ENCODE measurements at places on chromosomes 5 and 9. TPM values are rescaled to one million over a fixed set of nuclear protein-coding genes. Genes with fewer than 3 reads are reported as not detected.

GRCh38 chr5:171351536-171352073, 36.0 kb upstream of the NPM1 start:
- no peak for DNase-seq

The PCDHA9 gene
- total RNA-seq, result not detected

GRCh38 chr5:149995385-149996204, 4.9 kb downstream of the TIGD6 start:
- DNase-seq, result no peak

The KIAA0825 gene
- 2.3 TPM for total RNA-seq

DNA sequence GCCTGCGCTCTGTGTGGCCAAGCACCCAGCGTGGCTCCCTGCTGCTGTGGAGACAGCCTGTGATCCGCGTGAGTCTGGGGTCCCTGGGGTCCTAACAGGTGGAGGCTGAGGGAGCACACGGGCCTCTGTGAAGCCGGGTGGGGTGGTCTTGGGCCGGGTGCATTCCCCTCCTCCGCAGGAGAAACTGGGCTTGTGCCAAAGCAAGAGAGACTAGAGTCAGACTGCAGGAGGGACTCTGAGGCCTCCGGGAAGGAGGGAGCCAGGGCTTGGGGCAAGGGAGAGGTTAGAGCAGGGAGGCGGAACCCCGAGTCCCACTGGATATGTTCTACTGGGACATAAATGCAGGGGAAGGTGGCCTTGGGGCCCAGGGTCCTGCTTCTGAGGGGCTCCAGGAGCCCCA, 10.5 kb downstream of the DNLZ start:
- DNase-seq, result no peak

The TCF7 gene
- total RNA-seq, result 1.5 TPM

The ADRB2 gene
- total RNA-seq, result 1.2 TPM

DNA sequence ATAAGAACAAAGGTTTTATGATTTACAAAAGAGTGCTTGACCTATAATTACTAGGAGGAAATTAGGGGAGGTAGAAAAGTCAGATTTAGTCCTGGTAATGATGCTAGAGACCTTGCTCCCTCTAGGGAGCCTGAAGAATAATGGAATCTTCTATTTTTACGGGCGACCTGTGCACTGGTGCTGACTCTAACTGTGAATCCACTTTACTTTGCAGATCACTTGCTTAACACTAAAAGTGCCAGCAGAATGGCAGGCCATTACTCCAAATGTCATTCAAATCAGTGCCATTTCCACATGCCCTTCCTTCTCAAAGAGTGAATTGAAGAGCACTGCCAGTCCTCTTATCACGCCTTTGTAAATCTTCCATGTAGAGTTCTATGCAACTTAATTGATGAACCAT, 359.4 kb upstream of the ARRDC3 start:
- DNase-seq, result no peak

The IL7R gene
- total RNA-seq, result 10.6 TPM

DNA sequence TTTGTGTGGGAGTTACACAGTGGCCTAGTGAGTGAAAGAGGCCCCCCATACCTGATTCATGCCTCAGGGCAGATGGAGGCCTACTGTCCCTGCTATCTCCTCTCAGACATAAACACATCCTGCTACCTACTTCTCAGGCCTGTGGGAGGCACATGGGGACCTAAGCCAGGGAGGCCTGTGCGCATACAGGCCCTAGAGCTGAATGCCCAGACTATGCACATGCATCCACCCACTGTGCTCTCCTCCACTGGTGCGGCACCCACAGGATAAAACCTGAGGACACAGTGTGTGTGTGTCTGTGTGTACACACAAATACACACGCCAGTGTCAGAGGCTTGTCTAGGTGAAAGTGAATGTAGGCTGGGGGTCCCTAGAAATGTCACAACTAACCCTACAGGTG, 1.4 kb downstream of the PAX5 start:
- no peak for DNase-seq

DNA sequence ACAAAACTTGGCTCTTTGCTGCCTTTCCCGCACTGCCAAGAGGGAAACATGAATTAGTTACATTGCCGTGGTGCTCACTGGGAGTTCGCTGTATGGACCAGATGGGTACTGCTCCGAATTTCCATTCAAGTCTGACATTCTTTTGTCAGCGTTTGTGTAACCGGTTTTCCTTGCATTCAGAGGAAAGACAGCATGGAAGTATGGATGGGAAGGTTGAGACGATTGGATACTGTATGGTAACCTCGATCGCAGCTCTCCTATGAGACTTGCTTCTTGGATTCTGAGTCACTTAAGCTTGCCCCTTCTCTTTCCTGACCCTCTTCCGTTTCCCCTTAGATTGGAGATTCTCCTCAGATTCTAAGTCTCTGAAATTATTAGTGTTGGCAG, 625 bp upstream of the UBLCP1 start:
- DNase-seq, result no peak

GRCh38 chr5:76859591-76860247, 9.9 kb downstream of the S100Z start:
- no peak for DNase-seq

GRCh38 chr5:76062502-76063041, 20.6 kb upstream of the SV2C start:
- peak; percentile 51 for DNase-seq

The PCA3 gene
- total RNA-seq, result not detected

DNA sequence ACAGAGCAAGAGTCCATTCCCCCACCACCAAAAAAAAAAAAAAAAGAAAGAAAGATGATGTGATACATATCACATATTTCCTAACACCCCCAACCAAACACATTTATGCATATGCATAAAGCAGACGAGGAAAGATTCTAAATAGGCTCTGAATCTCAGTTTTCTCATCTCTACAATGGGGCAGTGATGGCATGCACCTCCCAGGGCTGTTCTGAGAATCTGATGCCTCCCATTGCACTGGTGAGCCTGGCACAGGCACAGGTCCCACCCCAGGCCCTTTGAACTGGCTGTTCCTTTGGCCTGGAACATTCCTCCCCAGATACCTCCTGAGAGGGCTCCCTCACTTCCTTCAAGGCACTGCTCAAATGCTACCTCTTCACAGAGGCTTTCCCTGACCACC, 116.5 kb downstream of the C9orf50 start:
- no peak for DNase-seq

The GMCL2 gene
- not detected for total RNA-seq

- no peak for DNase-seq
Observed at GRCh38 chr9:94665613-94666012, 26.3 kb upstream of the FBP1 start.

DNA sequence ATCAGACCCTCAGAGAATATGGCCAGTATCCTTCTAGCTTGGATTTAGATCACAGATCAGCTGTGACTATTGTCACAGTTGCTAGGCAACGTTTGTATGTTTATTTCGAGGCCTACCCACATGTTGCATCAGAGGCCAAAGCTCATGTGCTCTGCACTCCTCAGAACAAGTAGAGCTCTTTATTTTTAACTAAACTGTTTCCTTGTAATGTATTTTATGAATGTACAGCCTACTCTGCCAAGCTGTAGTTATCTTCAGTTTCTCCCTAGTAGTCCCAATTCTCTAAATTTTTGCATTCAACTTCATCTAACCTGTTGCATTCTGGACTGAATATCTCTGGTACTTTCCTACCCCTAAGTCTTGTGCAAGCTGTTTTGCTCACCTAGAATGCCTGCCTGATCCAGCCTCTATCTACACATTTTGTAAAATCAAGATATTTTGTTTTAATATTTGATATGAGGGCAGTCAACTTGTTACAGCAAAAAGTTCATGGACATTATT, 52.8 kb downstream of the CAST start:
- peak; percentile 73 for DNase-seq

The ARHGEF39 gene
- total RNA-seq, result 16.9 TPM

The IFNA17 gene
- total RNA-seq, result not detected

The SLC45A2 gene
- total RNA-seq, result not detected

DNA sequence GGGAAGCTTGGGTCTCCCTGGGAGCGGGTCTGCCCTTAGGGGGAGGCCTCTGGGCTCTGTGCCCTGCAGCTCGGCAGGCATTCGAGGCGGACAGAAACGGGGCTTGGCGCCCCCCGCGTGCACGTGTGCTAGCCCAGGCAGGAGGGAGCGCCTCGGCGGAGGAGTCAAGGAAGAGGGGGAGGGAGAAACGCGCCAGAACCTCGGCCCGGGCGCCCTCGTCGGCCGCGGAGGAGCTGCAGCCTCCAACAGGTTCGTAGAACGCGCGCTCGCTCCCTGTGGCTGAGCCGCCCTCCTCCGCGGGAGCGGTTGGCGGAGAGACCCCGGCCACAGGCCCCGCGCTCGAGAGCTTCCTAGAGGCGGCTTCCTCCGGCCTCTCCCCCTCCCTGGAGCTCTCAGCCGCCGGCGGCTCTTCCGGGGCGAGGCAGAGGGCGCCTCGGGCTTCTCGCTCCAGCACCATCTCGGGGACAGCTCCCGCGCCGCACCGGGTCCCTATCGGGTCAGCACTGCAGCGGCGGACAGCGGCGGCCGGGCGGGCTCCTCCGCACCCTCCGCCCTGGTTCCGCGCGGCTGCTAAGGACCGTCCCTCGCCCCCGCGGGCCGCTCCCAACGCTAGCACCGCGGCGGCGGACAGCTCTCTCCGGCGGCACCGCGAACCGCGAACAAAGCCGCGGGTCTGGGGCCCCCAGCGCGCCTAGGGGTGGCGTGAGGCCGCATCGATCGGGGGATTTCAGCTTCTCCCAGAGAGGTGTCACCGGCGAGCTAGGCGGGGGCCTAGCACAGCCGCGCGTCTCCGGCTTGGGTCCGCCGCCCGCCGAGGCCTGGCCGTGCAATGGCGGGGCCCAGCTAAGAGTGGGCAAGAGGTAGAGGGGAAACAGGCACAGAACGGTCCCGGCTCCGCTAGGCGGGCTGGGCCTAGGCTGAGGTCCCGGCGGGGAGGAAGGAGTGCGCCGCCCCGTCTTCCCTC, 74.6 kb upstream of the CPLX2 start:
- peak; percentile 84 for DNase-seq

DNA sequence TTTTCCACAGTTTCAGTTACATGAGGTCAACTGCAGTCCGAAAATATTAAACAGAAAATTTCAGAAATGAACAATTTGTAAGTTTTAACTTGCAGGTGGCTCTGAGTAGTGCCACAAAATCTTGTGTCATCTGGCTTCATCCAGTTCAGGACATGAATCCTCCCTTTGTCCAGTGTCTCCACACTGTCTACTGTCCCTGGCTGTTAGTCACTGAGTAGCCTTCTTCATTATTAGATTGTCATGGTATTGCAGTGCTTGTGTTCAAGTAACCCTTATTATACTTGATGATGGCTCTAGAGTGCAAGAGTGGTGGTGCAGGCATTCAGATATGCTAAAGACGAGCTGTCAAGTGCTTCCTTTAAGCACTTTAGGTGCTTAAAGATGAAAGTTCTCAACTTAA, 65.3 kb downstream of the CFAP95 start:
- DNase-seq, result no peak

GRCh38 chr5:31196309-31196708, 2.8 kb downstream of the CDH6 start:
- peak; percentile 88 for DNase-seq

The SMIM33 gene
- total RNA-seq, result not detected

DNA sequence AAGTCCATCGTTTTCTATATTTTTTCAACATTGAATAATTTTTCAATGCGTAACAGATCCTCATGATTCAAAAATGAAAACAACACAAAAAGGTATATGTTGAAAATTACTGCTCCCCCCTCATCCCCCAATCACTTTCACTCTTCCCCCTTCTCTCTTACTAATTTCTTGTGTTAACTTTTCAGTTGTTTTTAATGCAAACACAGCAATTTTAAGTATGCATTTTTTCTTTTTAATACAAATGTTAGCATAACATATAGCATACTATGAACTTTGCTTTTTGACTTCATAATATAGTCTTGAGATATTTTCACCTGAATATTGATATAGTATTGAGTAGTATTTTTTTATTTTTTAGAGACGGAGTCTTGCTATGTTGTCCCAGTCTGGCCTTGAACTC, 41.1 kb upstream of the CAMK4 start:
- DNase-seq, result no peak

The SHISAL2B gene
- total RNA-seq, result not detected

- no peak for DNase-seq
Observed at GRCh38 chr5:134365604-134366003, 1.4 kb downstream of the CDKL3 start.

- no peak for DNase-seq
Observed at GRCh38 chr9:13904311-13904710, 409.6 kb downstream of the NFIB start.

The NTRK2 gene
- total RNA-seq, result 0.39 TPM

DNA sequence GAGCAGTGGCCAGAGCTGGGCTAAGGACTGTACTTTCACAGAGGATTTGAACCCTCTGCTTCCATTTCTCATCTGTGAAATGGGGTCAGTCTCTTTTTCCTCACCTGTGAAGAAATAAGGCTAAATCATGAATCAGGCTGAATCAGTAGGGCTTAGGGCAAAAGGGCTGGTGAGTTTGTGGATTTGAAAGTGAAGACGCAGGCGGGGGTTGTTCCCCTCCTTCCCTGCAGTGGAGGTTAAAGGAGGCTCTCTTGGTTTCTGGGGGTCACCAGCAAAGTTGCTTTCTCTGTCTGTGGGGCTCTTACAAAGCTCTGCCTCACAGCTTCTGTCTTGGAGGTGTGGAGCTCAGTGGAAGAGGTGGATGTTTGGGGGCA, 17.6 kb upstream of the NDST1 start:
- no peak for DNase-seq

DNA sequence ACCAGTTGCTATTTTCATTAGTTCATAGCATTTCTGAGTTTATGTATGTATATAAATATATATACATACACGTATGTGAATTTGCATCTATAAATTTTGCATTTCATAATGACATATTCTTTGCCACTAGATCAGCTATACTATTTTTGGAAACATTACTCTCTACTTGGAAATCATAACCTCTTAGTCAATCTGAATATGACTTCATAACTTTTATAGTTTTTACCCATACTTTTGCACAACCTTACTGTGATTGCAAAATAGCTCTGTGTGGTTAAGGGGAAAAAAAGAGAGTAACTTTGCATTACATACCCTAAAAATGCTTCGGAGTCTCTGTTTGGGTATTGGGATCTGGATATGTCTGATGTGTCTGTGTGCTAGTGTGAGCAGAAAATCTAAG, 44.9 kb upstream of the ADAMTSL1 start:
- no peak for DNase-seq

DNA sequence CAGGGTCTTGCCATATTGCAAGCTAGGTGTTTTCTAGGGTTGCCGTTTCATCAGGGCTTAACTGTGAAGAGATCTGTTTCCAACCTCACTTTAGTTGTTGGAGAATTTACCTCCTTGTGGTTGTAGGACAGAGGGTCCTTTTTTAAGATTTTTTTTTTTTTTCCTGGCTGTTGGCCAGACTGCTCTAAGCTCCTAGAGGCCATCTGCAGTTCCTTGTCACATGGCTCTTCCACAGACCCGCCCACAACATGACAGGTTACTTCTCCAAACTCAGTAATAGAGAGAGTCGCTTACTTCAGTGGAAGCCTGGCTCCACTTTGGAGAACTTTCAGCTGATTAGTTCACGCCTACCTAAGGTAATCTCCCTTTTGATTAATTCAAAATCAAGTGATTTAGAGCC, 543.7 kb downstream of the DMRTA1 start:
- DNase-seq, result no peak

DNA sequence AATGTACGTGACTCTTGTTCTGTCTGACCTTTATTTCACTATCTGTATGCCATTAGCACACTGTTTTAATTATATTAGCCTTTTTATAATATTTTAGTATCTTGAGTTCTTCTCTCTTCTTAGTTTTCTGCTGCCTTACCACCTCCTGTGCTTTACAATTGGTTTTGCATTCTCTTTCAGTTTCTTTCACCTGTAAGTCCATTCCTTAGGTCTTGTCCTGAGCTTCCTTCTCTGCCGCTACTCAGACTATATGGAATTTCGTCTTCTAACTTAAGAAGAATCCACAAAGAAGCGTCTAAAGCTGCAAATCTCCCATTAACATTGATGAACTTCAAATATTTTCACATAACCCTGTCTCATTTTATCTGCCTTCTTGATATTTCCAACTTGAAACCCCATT, 642.9 kb downstream of the MAT2B start:
- DNase-seq, result no peak

Measured in H4 (cell line).